ENCODE measurements at places on chromosomes 13 and 19. TPM values are rescaled to one million over a fixed set of nuclear protein-coding genes. Genes with fewer than 3 reads are reported as not detected.

Gene SUPT5H
- total RNA-seq, result 140 TPM

Gene POMP
- 71.8 TPM for total RNA-seq

Gene PTGER1
- 0.40 TPM for total RNA-seq

Gene LIN7B
- total RNA-seq, result 7.5 TPM

Gene ERF
- total RNA-seq, result 105 TPM

Gene KASH5
- total RNA-seq, result not detected

Gene GATAD2A
- 158 TPM for total RNA-seq

Gene ZNF730
- 26.2 TPM for total RNA-seq

Gene CRTC1
- total RNA-seq, result 24.1 TPM

Gene ATXN8OS
- not detected for total RNA-seq

Gene USF2
- total RNA-seq, result 111 TPM

Gene METTL21C
- not detected for total RNA-seq

Gene PCP2
- total RNA-seq, result not detected

Gene ZNF534
- total RNA-seq, result not detected

Gene LHB
- total RNA-seq, result not detected

Gene ZNF530
- 8.7 TPM for total RNA-seq

Gene DIAPH3
- 17.3 TPM for total RNA-seq

Gene NTF4
- not detected for total RNA-seq

Gene TMIGD2
- total RNA-seq, result not detected

Gene BAX
- total RNA-seq, result 150 TPM

Gene NXNL1
- not detected for total RNA-seq

Gene FLT3
- not detected for total RNA-seq

All from neural crest cell (in vitro differentiated cells).